Adrenal gland (tissue), 19 donors: ENCODE measurements at places on chromosomes 4 and X.

GRCh38 chr4:40744218-40744617 lies 5.5 kb upstream of the NSUN7 start:
- DNase-seq = no peak

GRCh38 chr4:176432811-176433540 lies 113.2 kb downstream of the SPCS3 start:
- no peak for DNase-seq

- no peak for DNase-seq
These were observed 184.7 kb downstream of the KCNIP4 start for GRCh38 chr4:21763855-21764254.

DNA sequence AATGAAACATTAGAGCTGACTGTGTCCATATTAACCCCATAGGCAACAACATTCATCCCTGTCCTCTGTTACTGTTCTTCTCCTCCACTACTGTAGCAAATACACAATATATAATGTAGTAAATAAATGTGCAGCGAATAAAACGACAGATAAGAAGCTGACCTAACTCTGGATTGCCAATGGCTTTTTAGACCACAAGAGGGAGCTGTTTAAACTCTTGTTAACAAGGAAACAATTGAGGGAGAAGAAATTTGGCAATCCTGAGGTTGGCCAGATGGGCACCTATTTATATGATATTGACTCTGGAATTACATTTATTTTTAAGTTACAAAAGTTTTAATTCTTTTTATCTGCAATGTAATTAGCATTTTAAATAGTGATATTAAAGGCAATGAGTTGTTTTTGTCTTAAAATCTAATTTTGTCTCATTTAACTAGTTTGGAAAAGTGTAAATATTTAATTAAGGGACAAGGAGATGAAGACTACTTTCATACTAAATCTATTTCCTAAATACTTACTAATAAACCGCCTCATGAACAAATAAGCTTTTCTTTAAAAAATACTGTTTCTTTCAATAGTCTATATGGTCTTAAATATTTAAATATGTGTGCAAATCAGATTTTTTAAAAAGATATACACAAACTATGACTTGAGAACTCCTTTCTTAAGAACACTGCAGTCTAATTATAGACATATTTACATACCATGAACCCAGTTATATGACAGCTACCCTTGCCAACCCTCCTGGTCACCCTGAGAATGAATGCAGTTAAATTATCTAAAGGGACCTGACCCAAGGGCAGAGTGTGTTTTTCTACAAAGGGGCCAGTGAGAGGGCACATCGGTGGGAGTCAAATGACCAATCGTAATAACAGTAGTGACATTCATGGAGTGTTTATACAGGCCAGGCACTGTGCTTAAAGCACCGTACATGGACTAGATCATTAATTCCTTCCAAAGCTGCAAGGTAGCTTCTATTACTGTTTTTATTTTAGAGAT lies 52.9 kb upstream of the HPF1 start:
- no peak for DNase-seq

DNA sequence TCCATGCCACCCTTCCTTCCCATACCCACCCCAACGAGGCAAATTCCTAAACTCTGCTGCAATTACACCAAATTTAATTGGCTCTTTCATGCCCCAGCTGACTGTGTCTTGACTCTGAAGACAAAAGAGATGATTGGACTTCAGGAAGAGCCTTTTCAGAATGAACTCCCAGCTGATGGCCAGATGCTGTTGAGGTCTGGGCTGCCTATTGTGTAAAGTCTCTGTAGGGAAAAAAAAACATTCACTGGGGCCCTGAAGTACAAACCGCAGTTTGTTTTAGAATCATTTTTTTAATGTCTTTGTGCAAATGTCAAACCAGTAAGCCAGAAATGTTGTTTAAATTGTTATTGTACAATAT lies 174.8 kb downstream of the HHIP start:
- DNase-seq = no peak

DNA sequence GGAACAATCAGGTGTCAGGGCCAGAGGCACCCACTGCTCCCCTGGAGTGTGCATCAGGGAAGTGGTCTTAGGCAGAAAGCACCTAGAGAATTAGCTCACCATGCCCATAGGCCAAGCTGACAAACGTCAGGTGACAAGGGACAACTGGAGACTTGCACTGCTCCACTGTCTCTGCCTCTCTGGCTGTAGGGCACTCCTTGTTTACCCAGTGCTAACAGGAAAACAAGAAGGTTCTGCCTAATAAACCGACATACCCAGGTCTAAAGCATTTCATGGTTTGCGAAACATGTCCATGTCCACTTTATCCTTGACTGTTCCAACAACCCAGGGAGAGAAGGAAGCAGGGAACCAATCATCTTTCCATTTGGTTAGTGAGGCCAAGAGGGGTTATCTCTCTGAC lies 92.5 kb upstream of the MAMLD1 start:
- no peak for DNase-seq

GRCh38 chrX:21678048-21678612 lies 20.0 kb upstream of the KLHL34 start:
- DNase-seq = no peak

- no peak for DNase-seq
These were observed 87.9 kb upstream of the C4orf50 start for GRCh38 chr4:6106156-6106555.

DNA sequence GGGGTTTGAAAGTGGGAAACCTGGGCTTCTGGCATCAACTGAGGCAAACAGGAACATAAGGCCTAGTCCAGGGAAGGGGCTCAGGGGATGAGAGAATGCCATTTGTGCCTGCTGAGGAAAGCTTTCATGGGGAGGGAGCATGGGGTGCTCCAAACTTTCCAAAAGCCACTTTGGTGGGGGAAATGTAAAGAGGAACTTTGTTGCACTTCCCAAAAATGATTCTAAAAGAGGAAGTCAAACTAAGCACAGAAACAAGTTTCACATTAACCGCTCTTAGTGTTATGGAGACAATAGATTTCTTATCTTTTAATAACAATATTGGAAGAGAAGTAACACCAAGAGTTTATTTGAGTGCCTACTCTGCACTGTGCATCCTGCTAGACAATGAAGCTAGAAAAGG lies 32.3 kb downstream of the GAB3 start:
- no peak for DNase-seq

DNA sequence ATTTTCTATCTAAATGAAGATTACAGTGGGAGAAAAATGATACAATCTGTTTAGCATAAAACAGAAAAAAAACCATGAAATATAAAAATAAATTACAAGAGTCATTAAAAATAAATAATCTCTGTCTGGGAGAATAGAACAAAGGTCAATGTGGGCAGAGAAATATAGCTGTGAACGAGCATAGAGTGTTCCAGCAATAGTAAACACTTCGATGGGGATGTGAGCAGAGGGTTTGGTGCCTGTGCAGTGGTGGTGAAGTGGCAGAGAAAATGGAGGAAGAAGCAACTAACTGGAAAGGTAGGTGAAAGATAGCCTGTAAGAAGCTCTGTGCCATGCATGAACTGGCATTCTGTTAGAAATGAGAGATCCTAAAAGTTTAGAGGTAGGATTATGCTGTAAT lies 64.9 kb downstream of the ANKRD50 start:
- no peak for DNase-seq

DNA sequence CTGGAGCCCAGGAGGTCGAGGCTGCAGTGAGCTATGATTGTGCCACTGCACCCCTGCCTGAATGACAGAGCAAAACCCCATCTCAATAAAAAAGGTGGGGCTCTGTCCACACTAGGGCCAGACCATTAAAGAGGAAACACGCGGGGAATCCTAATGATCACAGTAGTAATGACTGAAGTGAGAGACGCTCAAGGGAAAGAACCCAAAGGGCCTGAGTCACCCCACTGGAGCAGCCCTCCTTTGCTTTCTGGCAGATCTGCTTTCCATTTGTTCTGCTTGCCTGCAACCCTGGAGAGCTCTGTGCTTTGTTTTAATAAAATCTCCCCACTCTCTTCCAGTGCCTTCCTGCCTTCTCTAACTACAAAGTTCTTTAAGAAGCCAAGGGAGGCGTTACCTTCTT lies 5.0 kb downstream of the TFDP3 start:
- DNase-seq = no peak

DNA sequence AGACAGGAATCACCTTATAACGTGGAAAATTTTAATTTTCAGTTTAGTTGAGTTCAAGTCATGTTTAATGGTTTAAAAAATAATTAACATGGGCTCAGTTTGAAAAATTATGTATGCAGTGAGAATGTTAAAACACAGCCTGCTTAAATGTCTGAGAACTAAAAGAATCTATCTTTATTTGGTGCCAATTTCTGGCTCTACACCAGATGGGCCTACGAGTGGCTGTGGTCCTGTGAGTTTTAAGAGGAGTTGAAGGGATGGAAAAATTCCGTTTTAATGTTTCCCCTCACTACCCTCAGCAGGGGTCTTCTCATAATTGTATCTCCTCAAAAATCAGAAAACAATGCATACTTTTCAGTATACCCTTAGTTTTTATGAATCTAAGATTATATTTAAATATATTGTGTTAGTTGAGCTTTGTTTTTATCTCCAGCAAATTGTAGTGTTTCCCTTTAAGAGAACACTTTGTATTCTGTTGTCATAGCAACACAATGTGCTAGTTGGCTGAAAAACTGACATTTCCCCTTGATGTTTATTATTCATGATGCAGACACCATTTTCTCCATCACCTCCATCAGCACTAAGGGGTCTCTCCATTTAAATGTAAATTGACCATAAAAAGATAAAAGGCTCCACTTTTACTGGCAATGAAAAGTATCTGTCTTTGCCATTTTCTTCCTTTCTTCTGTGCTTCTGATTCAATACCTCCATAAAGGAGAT lies 393.5 kb upstream of the GRIA3 start:
- no peak for DNase-seq
